Stimulated activated CD8-positive, alpha-beta memory T cell treated with anti-CD3 and anti-CD28 coated beads, Interleukin-4, amount 100 ng/mL, for 48 hours (primary cell): ENCODE measurements at places on chromosomes 12 and 14.

DNA sequence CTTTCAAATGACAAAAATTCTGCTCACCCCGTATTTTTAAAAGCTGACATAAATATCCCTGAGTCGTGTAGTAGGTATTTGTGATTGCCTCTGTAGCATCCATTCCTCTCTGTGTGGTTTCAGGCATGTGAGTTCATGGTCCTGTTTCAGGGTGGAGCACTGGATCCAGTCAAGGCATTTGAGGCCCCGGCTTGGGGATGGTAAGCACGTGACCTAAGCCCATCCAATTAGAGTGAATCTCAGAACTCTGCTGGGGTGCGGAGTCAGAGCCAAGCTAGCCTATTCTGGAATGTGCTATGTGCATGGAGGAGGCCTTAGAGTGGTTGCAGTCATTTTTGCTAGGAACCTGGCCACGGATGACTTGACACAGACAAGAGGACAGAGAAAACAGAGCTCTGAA, 4.3 kb upstream of the CSRP2 start:
- DNase-seq: no peak

DNA sequence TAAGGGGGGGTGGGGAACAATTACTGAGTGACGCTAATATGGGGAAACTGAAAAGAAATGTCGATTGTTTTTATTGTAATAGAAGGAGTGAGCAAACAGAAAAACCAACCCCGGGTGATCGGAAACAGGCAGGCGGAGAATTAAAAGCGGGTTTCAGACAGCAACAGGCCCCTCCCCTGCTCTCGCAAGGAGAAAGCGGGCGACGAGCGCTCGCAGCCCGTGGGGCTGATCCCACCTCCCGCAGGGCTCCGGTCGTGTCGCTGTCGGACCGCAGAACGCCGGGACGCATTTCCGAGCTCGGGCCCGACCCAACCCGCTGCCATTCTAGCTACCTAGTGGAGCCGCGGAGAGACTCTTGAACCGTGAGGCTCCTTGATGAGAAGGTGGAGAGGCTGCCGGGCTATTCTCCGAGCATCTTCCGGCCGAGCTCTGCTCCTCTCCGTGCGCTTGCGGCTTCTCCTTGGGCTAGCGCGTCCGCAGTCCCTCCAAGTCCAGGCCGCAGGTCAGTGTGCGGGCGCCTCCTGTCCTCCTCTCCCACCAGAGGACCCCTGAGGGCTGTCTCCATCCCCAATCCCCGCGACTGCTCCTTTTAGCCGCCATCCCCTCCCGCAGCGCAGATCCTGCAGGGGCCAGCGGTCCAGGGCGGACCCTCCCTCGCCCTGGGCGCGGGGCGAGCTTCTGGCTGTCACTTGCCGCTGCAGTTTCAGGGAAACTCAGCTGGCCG, 4.1 kb upstream of the PAX9 start:
- DNase-seq: no peak

DNA sequence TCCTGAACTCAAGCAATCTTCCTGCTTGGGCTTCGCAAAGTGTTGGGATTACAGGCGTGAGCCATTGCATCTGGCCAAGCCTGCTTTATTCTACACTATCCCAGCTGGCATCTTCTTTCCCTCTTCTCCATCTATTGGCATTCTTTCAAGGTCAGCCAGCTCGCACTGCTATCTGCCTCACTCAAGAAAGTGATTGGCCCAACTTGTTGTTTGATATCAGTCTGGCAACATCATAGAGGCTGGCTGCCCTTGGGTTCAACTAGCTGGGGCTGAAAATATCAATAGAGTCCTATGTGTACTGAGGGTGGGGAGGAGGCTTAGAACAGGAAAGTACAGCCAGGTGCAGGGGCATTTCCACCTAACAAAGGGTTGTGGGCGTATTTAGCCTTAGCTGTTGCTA, 17.1 kb downstream of the GMFB start:
- no peak for DNase-seq

- DNase-seq: peak; percentile 81
Observed at GRCh38 chr14:71138448-71139293, 231.4 kb downstream of the PCNX1 start.

GRCh38 chr12:91307957-91308670, 125.5 kb upstream of the DCN start:
- no peak for DNase-seq

- no peak for DNase-seq
Observed at GRCh38 chr14:56378046-56378445, 201.6 kb upstream of the TMEM260 start.

- DNase-seq: no peak
Observed at GRCh38 chr12:6226679-6227051, 26.5 kb downstream of the CD9 start.

GRCh38 chr12:52698651-52699340, 4.5 kb downstream of the KRT77 start:
- DNase-seq: no peak

DNA sequence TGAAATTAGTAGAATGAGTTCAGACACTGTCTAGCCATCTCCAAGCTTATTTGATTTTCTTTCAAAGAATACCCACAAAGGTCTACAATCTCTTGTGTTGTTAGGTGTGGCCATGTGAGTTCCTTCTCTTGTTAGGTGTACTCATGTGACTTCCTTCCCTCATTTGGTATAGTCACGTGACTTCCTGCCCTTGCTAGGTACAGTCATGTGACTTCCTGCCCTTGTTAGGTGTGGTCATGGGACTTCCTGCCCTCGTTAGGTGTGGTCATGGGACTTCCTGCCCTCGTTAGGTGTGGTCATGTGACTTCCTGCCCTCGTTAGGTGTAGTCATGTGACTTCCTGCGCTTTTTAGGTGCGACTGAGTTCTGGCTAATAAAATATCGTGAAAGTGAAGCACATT, 179.6 kb downstream of the TMX1 start:
- DNase-seq: no peak

GRCh38 chr12:8697476-8698131, at the start of gene RIMKLB:
Gene RIMKLB, plus strand, starts transcription at chr12:8697991. Its CDS starts 15,876 bp downstream, at chr12:8713867.
- peak; percentile 78 for DNase-seq
